Head of caudate nucleus (tissue), 42 donors: ENCODE measurements at places on chromosomes 1 and 21.

- no peak for DNase-seq
Observed at GRCh38 chr1:115783311-115783710, 14.8 kb upstream of the CASQ2 start.

DNA sequence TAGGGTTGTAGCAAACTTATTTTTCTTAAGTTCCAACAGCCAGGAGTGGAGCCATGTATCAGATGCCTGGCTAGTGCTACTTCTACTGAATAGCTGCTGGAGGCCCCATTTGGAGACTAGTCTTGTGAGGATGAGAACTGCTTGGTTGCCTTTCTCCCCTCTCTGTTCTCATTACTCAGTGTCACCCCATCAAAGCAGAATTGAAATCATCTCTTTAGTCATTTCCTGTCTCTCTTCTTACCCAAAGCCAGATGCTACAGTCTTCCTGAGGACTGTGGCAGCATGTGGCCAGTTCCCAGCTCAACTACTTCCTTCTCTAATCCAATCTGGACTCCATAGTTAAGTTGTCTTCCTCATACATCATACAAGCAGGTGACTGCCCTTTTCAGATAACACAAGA, 197.5 kb downstream of the BRINP2 start:
- no peak for DNase-seq

- peak; percentile 66 for DNase-seq
Observed at GRCh38 chr1:18109756-18110597, 2.4 kb downstream of the IGSF21 start.

DNA sequence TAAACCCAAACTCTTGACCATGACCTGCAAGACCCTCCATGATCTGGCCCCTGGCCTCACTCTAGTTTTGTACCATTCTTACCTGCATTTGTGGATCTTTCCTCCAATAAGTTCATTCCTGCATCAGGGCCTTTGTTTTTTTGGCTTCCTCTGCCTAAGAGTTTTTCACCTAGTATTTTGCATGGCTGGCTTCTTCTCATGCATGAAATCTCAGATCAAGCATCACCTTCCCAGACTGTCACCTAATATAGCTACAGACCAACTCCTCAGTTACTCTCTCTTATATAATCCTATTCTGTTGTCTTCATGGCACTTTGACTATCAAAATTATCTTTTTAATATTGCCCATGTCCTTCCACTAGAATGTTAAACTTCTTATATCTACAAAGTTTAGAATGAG, 54.2 kb downstream of the BTBD8 start:
- DNase-seq, result no peak

DNA sequence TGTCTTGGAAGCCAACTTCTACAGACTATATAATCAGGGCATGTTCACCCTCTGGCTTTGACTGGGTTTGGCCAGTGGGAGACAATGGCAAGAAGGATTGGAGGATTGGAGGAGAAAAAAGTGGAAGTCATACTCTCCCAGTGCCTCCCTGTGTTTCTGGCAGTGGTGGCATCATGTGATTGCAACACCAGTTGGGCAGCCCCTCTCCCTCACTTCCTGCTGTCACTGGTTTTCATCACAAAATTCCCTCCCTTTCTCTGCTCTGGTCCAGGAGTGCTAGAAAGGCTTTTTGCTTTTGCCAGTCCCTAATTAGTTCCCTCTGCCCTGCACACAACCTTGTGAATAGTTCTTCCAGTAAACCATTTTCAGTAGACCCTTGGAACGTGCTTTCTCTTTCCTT, 3.7 kb upstream of the QSOX1 start:
- DNase-seq, result no peak

- DNase-seq, result peak; percentile 55
Observed at GRCh38 chr1:42931911-42932422, 26.7 kb downstream of the SLC2A1 start.

GRCh38 chr1:203327684-203328457, 22.6 kb downstream of the BTG2 start:
- peak; percentile 77 for DNase-seq

DNA sequence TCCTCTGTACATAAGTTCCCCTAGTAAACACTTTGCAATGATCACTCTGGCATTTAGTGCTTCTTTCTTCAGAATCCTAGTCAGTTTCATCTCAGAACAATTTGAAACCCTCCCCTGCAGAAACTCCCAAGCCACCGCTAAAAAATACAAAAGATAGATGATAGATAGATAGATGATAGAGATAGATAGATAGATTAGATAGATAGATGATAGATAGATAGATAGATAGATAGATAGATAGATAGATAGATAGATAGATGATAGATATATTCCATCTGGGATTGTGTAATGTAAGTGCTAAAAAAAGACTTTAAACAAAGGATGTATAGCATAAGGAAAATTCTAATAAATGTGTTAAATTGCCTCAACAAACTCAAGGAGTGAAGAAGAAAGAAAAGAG, 212.6 kb upstream of the POGK start:
- DNase-seq, result no peak

- DNase-seq, result no peak
Observed at GRCh38 chr1:181319907-181320306, 163.4 kb upstream of the CACNA1E start.

DNA sequence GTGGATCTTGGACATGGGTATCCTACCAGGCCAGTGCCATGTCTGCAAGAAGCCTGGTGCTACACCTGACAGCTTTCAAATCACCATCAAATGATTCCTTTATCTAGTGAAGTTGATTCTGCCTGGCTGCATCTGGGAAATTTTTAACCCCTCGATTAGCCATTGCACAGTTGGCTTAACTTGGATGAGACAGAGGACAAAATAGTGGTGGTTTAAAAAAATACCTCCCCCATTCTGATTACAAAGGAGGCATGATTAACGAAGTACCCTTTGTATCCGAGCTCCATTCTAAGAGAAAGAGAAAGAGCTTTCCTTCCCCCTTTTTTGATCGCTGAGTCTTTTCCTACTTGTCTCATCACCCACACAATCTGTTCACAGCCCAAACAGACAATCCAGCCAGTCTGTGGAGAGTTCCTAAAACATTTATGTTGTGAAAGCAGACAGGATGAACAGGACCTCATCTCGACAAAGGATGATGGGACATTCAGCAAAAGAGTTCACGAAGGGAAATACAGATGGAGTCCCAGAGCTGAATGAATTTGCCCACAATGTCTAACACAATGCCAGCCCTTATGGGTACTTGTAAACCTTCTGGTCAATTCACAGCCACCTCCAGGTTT, 20.5 kb downstream of the WLS start:
- DNase-seq, result no peak

DNA sequence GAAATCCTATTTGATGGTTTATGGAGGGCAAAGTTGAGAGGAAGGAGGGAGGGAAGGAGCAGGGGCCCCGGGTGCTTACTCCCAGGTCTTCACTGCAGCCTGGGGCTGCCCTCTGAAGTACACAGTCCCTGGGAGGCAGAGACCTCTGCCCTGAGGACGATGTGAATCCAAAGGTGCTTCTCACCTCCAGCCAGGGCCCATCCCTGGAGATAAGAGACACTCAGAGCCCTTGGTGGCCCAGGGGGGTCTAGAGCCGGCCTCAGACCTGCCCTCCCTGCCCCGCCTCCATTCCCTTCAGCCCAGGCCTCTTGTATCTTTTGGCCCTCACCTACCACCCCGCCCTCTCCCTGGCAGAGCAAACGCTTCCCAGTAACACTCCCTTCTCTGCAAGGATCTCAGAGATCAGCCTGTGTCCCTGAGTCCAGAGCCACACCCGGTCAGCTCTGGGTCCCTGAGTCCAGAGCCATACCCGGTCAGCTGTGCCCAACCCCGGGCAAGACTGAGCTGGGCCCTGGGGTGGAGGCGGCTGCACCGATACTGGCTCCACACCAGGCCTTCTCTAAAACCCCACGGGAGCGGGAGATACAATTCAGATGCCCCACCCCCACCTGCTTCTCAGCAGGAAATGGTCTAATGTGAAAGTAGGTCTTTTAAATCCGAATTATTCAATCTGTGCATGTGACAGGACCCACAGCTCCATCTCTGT, 3.6 kb upstream of the GNB1 start:
- no peak for DNase-seq

- no peak for DNase-seq
Observed at GRCh38 chr1:23667411-23667810, 24.2 kb upstream of the RPL11 start.

GRCh38 chr1:56516539-56517252, 62.7 kb downstream of the PLPP3 start:
- no peak for DNase-seq

- DNase-seq, result no peak
Observed at GRCh38 chr1:175208773-175209492, 16.4 kb upstream of the KIAA0040 start.

GRCh38 chr1:15107058-15107687, 46.4 kb upstream of the TMEM51 start:
- DNase-seq, result no peak

- DNase-seq, result no peak
Observed at GRCh38 chr21:17050646-17051045, 462.2 kb upstream of the CXADR start.

DNA sequence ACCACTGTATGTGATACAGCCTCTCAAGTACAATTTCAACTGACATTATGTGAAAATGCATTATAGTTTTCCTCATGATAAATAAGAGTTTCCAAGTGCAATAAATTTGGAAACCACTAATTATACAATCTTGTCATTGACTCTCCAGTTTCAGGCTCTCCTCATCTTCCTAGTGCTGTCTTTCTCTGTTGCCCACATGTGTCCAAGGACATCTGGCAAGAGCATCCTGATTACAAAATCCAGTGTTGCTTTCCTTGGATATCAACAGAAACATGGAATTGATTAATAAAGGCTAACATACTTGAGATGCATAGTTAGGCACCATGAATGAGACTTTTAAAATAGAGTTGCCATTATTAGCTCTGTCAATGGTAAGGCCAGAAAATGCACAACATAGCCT, 15.6 kb upstream of the MAP10 start:
- DNase-seq, result no peak

DNA sequence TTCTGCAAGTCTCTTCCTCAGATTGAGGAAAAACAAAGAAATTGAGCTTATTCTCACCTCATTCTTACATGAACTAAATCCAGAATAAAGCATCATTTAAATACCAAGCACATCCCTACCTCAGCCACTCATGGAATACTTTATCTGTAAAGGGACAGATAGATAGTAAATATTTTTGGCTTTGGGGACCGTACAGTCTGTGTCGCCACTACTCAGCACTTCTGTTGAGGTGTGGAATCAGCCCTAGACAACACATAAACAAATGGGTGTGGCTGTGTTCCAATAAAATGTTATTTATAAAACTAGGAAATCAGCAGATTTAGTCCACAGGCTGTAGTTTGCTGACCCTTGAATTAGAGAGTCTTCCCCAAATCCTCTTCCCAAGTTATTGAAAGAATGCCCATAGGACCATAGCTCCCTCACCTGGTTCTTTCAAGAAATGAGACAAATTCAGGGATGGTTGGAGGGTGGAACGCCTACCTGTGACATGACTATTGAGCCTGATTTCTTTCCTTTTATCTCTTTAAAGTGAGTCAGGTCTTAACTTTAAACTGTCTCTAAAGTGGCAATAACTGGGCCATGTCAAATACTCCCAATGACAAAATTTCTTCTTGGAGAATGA, 878.5 kb downstream of the USP25 start:
- no peak for DNase-seq

DNA sequence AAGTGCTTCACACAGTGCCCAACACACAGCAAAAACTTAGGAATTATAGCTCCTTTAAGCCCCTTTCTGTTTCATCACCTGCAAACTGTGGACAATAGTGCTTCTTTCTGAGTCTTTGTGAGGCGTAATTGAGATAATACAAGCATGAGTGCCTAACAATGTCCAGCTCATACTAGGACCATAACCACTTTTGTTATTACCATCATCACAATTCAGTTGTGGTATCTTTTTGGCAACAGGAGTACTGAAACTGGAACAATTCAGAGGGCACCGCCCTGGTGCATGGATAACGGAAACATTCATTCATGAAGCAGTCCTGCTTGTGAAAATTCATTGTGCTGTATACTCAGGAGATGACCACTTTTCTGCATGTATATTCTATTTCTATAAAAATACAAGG, 18.2 kb downstream of the DNAJC11 start:
- no peak for DNase-seq

DNA sequence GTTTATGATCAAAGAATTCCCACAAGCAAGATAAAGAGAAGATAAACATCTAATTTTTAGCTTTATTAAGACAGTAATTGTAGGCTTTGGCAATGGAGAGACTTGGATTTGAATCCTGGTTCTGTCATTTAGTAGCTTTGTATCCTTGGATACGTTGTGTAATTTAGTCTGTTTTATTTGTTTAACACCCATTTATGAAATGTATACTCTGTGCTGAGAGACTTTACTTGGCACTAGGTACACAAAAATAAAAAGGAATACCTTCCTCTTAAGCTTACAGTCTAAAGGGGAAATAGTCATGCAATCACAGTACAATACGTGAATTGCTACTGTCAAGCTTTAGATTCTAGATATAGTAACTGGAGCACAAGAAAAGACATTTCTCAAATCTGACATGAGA, 23.8 kb downstream of the ZMPSTE24 start:
- no peak for DNase-seq

DNA sequence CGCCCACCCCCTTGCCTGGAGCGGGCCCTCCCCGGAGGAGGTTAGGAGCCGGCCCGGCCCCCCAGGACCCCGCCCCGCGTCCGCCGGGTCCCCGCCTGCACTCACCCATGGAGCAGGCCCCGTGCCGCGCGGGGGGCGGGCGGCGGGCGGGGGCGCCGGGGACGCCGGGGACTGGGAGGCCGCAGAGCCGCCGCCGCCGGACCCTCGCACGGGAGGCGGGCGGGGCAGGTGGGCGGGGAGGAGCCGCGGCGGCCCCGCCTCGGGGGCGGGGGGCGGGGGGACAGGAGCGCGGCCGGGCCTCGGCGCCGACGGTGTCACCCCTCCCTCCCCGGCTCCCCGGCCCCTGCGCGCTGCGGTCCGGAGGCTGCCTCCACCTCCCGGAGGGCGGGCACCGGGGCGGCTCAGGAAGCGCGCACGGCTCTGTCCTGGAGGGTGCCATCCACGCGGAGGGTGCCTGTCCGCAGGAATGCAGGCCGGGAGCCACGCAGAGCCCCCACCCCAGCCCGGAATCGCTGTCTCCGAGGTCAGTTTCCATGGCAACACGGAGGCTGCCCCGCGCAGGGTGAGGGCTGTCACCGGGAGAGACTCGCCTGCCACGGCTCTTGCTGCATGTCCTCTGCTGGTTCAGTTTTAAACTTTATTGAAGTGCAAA, 5.9 kb upstream of the PLEKHG5 start:
- DNase-seq, result peak; percentile 71

GRCh38 chr1:70947835-70948234, 99.8 kb downstream of the PTGER3 start:
- DNase-seq, result no peak

- DNase-seq, result no peak
Observed at GRCh38 chr1:170668209-170669106, 4.5 kb downstream of the PRRX1 start.

DNA sequence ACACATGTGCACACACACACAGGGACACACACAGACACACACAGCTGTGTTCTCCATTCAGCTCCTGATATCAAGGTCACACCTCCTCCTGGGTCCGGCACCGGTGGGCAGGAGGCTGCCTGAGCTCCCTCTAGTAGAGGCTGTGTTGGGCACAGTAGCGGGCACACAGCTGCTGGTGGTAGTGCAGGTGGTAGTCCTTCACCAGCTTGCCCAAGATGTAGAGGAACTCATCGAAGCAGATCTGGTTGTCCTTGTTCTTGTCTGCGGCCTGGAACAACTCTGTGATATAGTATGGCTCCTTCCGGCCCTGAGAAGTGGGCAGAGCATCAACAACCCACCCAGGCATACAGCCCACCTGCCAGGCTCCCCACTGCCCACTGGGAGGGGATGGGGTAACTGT, 5.6 kb upstream of the S100A8 start:
- DNase-seq, result no peak

GRCh38 chr1:12542138-12542465, 75.9 kb downstream of the DHRS3 start:
- no peak for DNase-seq

- peak; percentile 66 for DNase-seq
Observed at GRCh38 chr1:8423269-8423691, 105.4 kb downstream of the SLC45A1 start.
